CD4-positive, alpha-beta memory T cell (primary cell): ENCODE measurements at places on chromosomes 12 and 14.

- DNase-seq = no peak
These were observed 8.1 kb upstream of the PTGDR start for GRCh38 chr14:52259434-52259833.

- DNase-seq = no peak
These were observed 9.9 kb downstream of the UBC start for GRCh38 chr12:124904306-124905098.

- no peak for DNase-seq
These were observed 10.9 kb downstream of the CTDSP2 start for GRCh38 chr12:57835366-57836288.

GRCh38 chr12:47473091-47473490, 232.7 kb downstream of the RPAP3 start:
- no peak for DNase-seq

DNA sequence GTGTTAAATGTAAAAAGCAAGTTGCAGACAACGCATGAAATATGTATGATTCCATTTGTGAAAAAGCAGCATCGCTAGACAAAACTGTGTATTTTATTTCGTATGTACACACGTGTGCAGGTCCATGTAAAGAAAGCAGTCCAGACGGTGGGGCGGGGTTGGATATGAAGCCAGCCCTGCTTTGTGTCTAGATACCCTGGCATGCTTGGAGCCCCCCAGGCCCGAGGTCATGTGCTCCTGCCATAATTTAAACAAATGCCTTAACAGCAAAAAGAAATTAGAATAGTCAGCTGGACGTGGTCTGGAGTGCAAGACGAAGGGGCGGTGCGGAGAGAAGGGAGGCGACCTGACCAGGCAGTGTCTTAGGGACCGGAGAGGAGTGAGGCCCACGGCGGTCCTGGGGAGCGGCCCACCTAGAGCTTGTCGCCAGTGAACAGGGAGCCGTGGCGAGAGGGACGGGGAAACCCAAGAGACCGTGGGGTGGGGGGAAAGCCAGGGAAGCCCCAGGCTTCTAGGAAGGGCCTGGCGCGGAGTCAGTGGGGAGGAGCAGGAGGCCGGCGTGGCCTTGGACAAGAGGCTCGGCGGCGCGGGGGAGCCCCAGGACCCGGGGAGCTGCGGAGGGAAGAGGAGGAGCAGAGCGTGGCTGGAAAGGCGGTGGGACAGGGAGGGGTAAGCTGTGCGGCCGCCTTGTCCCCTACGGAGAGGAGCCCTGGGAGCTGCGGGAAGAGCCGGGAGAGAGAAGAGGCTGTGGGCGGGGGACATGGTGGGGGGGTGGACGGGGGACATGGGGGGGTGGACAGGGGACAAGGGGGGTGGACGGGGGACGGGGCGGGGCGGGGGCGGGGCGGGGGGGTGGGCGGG, 118.5 kb upstream of the C14orf180 start:
- no peak for DNase-seq

- no peak for DNase-seq
These were observed 31.6 kb upstream of the MYBPC1 start for GRCh38 chr12:101563212-101563611.

GRCh38 chr14:43539210-43539609, 967.9 kb downstream of the FSCB start:
- no peak for DNase-seq

- no peak for DNase-seq
These were observed 117.7 kb downstream of the ZFP36L1 start for GRCh38 chr14:68675233-68675577.

GRCh38 chr12:131131077-131131807, 177.5 kb downstream of the ADGRD1 start:
- DNase-seq = no peak

GRCh38 chr14:21248338-21248737, 20.9 kb downstream of the HNRNPC start:
- no peak for DNase-seq

DNA sequence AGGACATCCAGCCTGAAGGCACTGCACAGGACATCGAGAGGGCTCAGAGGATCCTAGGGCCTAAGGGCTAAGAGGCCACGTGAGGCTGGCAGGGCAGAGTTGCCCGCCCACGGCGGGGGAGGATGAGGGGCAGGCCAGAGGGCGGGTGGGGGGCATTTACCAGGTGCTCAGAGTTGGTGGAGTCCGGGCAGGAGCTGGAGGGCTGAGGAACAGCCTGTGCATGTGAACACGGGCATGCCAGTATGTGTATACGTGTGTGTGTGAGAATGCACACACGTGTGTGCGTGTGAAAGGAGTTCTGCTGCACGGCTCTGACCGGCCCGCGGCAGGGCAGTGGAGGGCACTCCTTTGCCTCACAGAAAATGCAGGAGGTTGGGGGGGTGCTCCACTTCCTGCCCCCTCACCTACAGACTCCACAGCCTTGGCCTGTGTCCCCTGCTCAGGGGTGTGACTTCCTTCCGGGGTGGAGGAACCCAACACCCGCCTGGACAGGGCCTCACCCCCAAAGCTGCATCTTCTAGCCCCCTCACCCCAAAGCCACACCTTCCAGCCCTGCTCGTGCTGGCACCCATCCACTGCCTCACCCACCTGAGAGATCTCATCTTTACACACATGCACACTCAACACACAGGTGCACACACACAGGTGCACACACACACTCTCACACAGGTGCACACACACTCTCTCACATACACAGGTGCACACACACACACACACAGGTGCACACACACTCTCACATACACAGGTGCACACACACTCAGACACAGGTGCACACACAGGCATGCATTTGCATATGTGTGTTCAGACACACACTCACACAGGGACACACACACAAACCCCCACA, 11.8 kb upstream of the GPR132 start:
- DNase-seq = no peak

DNA sequence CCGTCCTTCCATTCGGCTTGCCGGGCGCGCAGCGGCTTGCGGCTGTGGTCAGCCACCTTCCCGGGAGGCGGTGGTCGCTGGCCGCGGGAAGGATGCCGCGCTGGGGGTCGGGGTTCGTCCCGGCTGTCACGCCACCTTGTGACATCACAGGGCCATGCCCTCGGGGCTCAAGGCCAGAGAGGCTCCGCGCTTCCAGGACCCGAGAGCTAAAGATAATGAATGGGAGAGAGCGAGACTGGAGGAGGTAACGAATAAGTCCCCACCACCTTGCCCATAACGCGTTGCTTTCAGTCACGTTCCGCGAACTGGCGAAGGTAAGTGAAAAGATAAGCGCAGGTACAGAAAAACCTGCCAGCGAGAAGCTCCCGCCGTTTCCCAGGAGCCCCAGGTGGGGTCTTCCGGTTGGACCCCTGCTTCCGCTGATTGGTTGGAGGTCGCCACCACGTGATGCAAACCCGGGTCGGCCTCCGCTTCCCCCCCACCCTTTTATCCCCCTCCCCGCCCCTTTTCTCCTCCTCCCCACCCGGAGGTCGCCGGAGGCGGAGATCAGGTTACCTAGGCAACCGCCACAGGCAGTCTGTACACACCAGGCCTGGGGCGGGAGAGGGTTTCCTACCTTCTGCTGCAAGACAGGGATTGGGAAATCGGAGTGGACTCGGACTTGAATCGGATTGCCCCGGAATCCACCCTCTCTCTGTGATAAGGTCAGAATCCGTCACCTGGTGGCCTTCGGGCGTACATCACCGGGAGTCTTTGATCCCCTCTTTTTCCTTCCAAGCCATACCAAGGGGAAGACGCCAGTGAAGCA, at the start of gene LRRC9:
Gene LRRC9, plus strand, starts transcription at position 575 of the 808 bp plus-strand sequence.
- DNase-seq = peak; percentile 23

GRCh38 chr14:68639758-68640574, 152.9 kb downstream of the ZFP36L1 start:
- DNase-seq = no peak

DNA sequence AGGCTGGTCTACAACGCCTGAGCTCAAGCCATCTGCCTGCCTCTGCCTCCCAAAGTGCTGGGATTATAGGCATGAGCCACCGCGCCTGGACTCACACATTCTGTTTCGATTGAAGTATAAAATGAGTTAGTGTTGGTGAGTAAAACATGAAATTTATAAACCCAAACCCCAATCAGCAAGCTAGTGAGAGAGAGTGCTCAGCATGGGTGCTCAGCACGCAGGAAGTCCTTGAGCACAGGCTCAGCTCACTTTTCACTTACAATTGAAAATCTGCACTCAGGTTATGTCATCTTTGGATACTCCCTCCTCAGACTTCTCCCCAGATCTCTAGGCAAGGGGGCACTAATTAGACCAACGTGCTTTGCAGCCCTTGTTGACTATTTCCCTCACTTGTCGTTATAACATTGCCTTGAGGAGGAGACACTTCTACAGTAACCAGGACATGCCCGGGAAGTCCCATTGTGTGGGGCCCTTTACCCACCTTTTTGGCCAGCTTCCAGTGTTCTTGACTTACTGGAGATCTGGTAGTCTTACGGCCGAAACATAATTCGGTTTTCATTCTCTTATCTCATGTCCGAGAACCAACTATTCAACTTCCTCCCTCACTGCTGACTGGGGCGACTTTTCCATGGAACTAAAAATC, 68.5 kb upstream of the AMN1 start:
- DNase-seq = no peak

- DNase-seq = no peak
These were observed 280.6 kb upstream of the CLEC14A start for GRCh38 chr14:38536376-38537038.

DNA sequence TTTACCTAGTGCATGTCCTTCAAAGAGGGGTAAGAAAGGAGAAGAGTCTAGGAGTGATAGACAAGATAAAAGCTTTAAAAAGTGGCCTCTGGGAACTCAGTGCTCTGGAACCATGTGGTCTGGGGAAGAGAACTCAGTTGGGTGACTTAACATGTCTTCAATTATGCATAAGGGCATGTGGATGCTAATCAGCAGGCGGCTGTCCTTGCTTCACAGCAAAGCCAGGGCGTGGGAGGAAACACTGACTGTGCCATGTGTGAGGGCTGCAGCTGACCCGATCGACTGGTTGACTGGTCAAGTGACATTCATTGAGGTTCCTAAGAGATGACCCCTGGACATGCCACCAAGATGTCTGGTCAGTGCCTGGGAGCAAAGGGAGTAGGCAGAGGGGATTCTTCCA, 1053.8 kb downstream of the BCL11B start:
- DNase-seq = no peak

- DNase-seq = no peak
These were observed 37.7 kb upstream of the NR1H4 start for GRCh38 chr12:100435957-100436356.

DNA sequence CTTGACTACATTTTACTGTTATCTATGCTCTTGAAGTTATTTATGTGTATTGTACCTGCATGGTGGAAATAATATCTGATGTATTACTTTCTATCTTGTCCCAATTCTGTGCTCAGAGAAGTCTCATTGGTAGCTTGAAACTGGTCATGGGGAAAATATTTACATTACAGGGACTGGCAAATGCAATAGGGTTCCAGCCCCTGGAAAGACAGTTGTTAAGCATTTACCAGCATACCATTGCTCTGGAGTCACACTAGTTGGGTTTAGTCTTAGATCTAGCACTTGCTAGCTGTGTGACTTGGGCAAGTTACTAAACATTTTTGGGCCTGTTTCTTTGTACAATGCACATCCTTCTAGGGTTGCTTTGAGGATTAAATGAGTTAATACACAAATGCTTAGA, 86.3 kb upstream of the NRXN3 start:
- DNase-seq = no peak

DNA sequence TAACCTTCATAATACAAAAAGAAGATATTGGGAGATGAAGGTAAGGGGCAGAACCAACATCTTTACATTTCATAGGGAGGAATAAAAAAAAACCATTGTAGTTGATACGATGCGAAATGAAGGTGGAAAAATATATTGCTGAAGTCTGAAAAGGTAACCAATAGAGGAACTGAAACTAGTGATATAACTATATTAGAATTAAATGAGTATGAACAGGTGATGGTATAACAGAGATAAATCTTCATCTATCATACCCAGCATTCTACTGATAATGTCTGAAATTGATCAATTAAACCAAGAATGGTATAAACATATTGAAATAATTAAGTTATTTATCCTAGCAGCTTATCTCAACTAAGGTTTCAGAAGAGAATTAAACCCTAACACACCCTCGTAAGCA, 332.1 kb downstream of the NELL2 start:
- DNase-seq = no peak

- DNase-seq = no peak
These were observed 2.7 kb upstream of the ABCD2 start for GRCh38 chr12:39622306-39622705.

DNA sequence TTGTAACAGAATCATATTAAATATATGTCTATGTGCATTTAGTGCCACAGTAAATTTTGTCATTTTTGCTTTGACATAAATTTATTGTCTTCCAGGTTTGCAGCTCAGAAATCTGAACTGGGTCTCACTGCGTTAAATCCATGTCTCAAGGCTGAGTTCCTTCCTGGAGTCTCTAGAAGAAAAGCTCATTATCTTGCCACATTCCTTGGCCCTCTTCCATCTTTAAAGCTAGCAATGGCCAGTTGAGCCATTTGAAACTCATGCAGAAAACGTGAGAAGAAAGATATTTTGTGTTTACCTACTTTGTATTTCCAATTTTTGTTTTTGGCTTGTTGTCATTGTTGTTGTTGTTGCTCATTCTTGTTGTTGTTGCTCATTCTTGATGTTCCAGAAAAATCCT, 10.7 kb downstream of the PRH1 start:
- no peak for DNase-seq

GRCh38 chr14:47511829-47512228, 163.6 kb downstream of the MDGA2 start:
- no peak for DNase-seq

- no peak for DNase-seq
These were observed 219.3 kb upstream of the FLRT2 start for GRCh38 chr14:85310491-85311272.
